ENCODE measurements at places on chromosomes 12 and 14.

DNA sequence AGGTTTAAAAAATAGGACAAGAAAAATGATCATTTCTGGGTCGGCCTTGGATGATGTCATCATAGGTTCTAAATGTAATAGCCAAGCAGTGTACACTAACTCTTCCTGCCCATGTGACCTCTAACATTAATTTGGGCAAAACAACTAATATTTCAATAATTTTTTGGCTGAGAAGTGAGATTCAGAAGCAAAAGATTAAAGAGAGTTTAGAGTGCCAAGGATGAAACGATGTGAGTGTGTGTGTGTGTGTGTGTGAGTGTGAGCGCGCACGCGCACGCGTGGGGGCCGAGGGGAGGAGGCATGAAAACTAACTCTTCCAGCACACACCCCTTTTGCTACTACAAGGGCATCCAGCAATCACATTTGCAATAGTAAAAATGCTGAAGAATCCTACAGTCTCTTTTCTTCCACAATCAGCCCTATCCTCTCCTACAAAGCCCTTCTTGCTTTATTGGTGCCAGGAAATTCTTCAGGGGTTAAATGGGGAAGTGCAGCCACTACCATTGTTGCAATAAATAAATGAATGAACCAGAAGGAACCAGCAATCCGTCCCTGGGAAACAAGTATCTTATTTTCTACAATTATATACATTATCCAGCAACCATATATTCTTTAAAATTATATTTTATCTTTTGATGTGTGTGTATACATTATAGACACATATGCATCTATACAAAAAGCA lies 52.9 kb downstream of the PEBP1 start:
- DNase-seq = no peak

GRCh38 chr12:105783983-105784947 lies 354.5 kb downstream of the NUAK1 start:
- no peak for DNase-seq

DNA sequence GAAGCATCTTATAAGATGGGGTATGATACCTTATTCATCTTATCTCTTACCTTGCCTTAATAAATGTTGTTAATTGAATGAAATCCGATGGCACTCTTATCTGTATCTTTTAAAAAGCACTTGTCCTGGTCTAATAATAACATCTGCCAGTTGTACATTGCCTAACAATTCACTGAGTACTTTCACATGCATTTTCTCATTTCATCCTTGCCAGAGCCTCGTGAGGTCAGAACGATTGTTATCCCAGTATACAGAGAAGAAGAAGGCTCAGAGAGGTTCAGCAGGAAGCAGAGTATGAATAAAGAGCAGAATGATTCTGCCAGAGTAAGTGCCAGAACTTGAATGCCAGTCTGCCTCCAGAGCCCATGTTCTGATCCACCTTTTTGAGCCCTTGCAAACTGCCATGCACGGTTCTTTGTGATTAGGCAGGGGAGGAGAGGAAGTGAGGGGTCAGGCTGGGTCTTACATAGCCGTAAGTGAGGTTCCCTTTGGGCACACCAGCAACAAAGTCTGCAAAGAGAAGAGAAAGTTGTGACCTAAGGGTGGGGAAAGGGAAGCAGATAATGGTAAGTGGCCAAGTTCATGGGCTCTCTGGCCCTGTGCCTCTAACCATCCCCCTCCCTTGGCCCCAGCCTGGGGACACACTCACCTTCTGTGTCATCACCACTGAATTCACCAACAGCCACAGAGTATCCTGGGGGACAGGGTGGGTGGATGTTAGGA lies 11.7 kb downstream of the ITGA5 start:
- no peak for DNase-seq

GRCh38 chr14:85057221-85057620 lies 472.7 kb upstream of the FLRT2 start:
- no peak for DNase-seq

GRCh38 chr14:101001311-101002069 lies 98.0 kb upstream of the RTL1 start:
- no peak for DNase-seq

GRCh38 chr12:111034886-111035577 lies 114.7 kb upstream of the MYL2 start:
- no peak for DNase-seq

GRCh38 chr12:11832093-11832492 lies 182.6 kb downstream of the ETV6 start:
- DNase-seq = no peak

GRCh38 chr14:101962503-101962874 lies 1.9 kb upstream of the DYNC1H1 start:
- no peak for DNase-seq

GRCh38 chr12:111085096-111085495 lies 164.7 kb upstream of the MYL2 start:
- no peak for DNase-seq

- DNase-seq = no peak
Observed at GRCh38 chr12:47155457-47156166, 75.9 kb upstream of the AMIGO2 start.

GRCh38 chr12:112294793-112295192 lies 87.4 kb downstream of the HECTD4 start:
- DNase-seq = no peak

DNA sequence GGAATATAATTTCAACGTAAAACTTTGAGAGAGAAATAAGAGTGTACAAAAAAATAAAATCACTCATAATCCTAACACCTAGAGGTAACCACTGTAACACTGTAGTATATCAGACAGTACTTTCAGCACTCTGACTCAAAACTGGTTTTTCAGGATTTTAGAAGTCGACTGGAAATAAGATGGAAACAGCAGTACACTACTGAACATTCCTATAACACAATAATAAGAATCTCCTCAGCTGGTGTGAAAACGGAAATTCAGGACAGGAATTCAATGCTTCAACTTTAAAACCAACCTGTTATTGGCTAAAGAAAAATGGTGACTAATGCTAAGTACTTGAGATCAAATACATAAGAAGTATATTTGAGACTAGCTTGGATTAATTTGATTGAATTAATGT lies 12.3 kb upstream of the PITPNM2 start:
- no peak for DNase-seq

GRCh38 chr12:50057896-50058670 lies 687 bp downstream of the ASIC1 start:
- no peak for DNase-seq

Data from iPS DF 6.9 (cell line).